Neural crest cell (in vitro differentiated cells): ENCODE measurements at places on chromosomes 11 and 22. TPM values are rescaled to one million over a fixed set of nuclear protein-coding genes. Genes with fewer than 3 reads are reported as not detected.

DNA sequence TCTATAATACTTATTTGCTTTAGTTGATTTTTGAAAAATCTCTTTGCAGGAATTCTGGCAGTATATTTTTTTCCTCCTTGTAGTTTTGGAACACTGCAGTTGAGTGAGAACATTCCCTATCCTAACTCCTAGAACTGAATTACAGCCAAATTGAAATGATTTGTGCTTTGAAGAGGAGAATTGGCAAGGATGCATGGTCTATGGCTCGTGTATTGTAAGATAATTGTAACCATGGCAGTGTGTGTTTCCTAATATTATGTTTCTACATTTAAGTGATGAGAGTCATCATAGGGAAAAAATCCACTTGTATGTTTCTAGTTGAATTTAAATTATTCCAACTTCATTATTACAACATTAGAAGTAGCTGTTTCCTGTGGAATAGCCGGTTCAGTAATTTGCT lies 80.9 kb upstream of the MYO18B start:
- DNase-seq: no peak

DNA sequence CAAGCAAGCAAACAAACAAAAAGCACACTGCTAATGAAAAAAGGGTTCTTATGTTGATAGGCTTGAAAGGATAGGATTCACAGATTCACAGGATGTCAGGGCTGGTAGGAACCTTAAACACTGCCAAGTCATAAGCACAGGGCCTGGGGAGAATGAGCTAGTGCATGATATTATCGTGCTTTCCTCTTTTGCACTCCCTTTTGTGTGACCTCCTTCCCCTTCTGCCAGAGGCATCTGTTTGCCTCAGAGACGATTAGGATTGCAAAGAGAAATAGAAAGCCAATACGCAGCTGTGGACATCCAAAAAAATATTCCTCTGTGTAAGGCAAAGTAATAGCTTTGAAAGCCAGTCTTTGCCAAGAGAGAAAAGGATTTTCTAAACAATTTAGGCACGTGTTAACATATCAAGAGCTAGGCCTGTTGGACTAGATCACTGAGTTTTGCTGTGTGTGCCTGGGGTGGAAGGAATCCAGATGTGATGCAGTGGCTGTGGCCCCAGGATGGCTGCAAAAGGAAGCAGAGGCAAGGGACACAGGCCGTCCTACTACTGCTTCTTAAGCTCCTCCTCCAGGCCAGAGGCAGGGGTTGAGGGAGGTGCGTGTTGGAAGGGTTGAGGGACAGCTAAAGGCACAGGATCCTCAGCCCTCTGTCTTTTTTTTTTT lies 30.6 kb downstream of the MCHR1 start:
- no peak for DNase-seq

DNA sequence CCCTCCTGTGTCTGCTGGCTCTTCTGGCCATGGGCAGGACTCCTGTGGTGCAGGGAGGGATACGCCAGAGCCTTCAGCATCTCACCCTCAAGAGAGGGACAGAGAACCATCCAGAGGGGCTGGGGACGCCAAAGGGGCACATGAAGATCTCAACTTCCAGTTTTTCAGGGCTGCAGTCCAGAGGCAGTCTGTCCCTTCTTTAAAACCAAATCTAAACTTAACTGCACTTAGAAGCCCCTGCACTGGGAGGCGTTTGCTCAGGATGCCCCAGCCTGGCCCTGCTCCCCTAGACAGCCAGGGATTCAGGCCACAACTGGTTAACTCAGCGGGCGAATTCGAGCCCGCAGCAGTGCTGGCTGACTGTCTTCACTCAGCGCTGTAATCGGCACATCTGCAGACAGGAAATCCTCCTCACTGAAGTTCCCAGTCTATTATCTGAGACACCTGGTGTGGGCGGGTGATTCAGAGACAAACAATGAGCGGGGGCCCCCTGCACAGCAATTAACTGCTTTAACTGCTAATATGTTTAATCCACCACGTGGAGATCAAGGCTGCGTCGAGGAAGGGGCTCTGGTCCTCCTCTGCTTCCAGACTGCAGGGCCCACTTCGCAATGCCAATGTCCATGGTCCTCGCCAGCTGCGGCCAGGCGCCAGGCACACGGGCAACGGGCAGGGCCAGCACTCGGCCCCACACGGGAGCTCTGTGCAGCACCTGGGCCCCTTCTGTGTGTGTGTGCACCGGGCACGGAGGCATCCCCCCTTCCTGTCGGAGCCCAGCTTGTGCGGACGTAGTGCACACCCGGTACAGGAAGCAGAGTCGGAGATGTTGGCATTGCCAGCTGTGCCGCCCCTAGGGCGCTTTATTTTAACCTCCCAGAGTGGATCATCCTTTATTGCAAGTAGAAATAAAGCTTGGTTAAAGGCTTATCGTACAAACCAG lies 36.9 kb upstream of the GNB1L start:
- DNase-seq: no peak

The BTG4 gene
- total RNA-seq: not detected in 2 replicates

The ZNF215 gene
- 10.2 and 11.2 TPM in 2 replicates for total RNA-seq

The ANO5 gene
- total RNA-seq: 3.4 and 3.5 TPM in 2 replicates
